ENCODE measurements at places on chromosomes 13 and 19.

GRCh38 chr13:36454987-36455386 lies 22.7 kb downstream of the CCNA1 start:
- H3K4me3 ChIP-seq, result no peak overlapping the region
- DNase-seq, result no peak
- H3K27me3 ChIP-seq, result no peaks in the 10 kb centered on the region
- no peak overlapping the region for H3K27ac ChIP-seq

DNA sequence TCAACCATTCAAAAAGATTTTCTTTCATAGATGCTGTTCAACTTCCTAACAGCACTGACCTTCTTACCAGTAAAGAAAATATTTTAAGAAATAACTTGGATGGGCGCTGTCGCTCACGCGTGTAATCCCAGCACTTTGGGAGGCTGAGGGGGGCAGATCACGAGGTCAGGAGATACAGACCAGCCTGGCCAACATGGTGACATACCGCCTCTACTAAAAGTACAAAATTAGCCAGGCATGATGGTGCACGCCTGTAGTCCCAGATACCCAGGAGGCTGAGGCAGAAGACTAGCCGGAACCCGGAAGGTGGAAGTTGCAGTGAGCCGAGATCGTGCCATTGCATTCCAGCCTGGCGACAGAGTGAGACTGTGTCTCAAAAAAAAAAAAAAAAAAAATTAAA lies 865.7 kb upstream of the SLC10A2 start:
- no peak overlapping the region for H3K4me3 ChIP-seq
- H3K36me3 ChIP-seq, result no peaks in the 10 kb centered on the region
- no peaks in the 10 kb centered on the region for H3K4me1 ChIP-seq
- no peak overlapping the region for H3K27ac ChIP-seq

DNA sequence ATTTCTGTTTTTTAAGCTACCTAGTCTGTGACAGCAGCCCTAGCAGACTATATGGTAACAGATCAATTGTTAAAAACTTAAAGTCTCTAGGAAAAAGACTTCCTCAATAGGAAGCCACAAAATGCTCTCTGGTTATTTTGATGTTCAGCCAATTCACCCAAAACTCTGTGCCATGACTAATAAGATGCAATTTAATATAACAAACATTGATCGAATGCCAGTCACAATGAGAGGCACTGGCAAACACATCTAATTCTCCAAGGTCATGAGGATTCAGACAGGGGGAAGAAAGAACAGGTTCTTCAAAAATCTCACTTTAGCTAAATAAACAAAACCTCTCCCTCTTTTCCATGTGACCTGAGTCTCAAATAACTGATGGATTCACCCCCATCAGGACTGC lies 107.5 kb downstream of the SUCLA2 start:
- no peaks in the 10 kb centered on the region for H3K36me3 ChIP-seq
- no peaks in the 10 kb centered on the region for H3K27me3 ChIP-seq
- H3K4me1 ChIP-seq, result no peaks in the 10 kb centered on the region
- H3K27ac ChIP-seq, result no peak overlapping the region
- H3K4me3 ChIP-seq, result no peak overlapping the region

DNA sequence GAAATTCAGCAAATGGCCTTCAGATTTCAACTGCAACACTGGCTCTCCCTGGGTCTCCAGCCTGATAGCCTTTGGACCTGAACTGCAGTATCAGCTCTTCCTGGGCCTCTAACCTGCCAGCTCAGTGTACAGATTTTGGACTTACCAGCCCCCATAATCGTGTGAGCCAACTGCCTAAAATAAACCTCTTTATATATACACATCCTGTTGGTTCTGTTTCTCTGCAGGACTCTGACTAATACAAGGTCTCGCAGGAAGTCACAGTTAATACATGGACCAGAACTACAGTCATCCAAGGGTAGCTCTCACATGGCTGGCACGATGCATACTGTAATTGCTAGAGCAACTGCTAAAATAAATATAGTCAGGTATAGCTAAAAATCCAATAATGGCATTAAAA lies 85.1 kb downstream of the KATNAL1 start:
- H3K36me3 ChIP-seq, result no peaks in the 10 kb centered on the region
- no peak overlapping the region for H3K27ac ChIP-seq
- H3K4me1 ChIP-seq, result no peaks in the 10 kb centered on the region
- no peak for DNase-seq
- no peaks in the 10 kb centered on the region for H3K27me3 ChIP-seq

DNA sequence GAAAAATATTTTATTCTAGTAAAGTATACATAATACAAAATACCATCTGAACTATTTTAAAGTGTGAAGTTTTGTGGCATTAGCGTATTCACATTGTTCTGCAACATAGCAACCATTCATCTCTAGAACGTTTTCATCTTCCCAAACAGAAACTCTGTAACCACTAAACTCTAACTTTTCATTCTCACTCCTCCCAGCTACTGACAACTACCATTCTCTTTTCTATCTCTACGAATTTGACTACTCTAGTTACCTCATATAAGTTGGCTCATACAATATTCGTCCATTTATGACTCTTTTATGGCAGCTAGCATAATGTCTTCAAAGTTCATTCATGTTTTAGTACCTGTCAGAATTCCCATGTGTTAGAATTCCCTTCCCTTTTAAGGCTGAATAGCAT lies 150.5 kb upstream of the MIR17HG start:
- no peaks in the 10 kb centered on the region for H3K36me3 ChIP-seq
- no peak overlapping the region for H3K27ac ChIP-seq
- H3K4me3 ChIP-seq, result no peak overlapping the region

- no peak for DNase-seq
- H3K27ac ChIP-seq, result peak overlapping the region; percentile 0
- H3K4me3 ChIP-seq, result no peak overlapping the region
- no peaks in the 10 kb centered on the region for H3K36me3 ChIP-seq
These were observed 117.8 kb downstream of the RAB20 start for GRCh38 chr13:110443622-110444225.

GRCh38 chr13:20969182-20969581 lies 66.6 kb upstream of the XPO4 start:
- H3K36me3 ChIP-seq, result no peaks in the 10 kb centered on the region
- no peak overlapping the region for H3K27ac ChIP-seq
- H3K4me3 ChIP-seq, result no peak overlapping the region
- DNase-seq, result no peak

- no peak overlapping the region for H3K4me3 ChIP-seq
- no peaks in the 10 kb centered on the region for H3K27me3 ChIP-seq
- H3K27ac ChIP-seq, result no peak overlapping the region
- no peaks in the 10 kb centered on the region for H3K36me3 ChIP-seq
- H3K4me1 ChIP-seq, result no peaks in the 10 kb centered on the region
- no peak for DNase-seq
These were observed 228.5 kb downstream of the RFC3 start for GRCh38 chr13:34046457-34046856.

DNA sequence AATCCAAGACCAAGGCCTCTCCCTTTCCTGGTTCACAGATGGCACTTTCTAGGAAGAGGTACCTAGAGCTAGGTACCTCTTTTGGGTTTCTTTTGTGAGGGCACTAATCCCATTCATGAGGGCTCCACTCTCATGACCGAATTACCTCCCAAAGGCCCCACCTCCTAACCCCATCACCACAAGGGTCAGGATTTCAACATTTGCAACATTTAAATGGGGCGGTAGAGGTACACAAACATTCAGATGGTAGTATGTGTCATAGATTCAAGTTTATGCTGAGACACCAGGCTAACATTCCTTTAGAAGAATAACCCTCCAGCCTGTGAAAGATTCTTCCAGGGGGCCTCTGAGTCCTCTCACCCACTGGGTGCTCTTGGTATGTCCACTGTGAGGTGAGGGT lies 116.3 kb downstream of the FOXO1 start:
- H3K36me3 ChIP-seq, result no peaks in the 10 kb centered on the region
- no peak overlapping the region for H3K4me3 ChIP-seq
- no peak overlapping the region for H3K27ac ChIP-seq

GRCh38 chr13:61255040-61255796 lies 160.4 kb downstream of the PCDH20 start:
- H3K27me3 ChIP-seq, result no peaks in the 10 kb centered on the region
- H3K36me3 ChIP-seq, result no peaks in the 10 kb centered on the region
- H3K27ac ChIP-seq, result no peak overlapping the region
- no peak for DNase-seq
- H3K4me3 ChIP-seq, result no peak overlapping the region
- no peaks in the 10 kb centered on the region for H3K4me1 ChIP-seq

DNA sequence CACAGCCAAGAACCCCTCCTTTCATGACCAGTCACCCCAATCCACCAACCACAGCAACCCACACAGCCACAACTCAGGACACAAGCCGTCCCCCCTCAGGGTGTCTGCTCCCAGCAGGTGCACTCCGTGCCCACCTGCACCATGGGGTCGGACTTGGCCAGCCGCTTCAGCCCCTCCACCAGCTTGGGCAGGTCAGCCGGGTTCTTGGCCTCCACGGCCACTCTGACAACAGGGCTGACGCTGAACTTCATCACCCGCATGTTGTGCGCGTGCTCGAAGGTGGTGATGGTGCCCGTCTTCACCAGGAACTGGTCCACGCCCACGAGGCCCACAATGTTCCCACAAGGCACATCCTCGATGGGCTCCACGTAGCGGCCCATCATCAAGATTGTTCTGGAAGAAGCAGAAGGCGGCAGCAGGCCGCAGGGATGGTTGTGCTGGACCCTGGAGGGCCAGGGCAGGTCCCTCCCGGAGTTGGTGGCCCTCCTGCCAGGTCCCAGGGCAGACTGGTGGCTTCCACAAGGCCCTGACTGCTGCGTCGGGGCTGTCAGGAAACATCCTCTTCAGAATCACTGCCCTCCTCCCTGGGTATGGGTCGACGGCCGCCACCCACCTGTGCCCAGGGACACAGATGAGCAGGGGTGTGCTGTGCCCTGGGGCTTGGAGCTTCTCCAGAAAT lies 5.5 kb downstream of the EEF2 start:
- H3K27ac ChIP-seq, result no peak overlapping the region
- no peaks in the 10 kb centered on the region for H3K36me3 ChIP-seq
- H3K4me1 ChIP-seq, result peaks cover 3% of the 10 kb centered on the region
- DNase-seq, result peak; percentile 30
- no peaks in the 10 kb centered on the region for H3K27me3 ChIP-seq
- no peak overlapping the region for H3K4me3 ChIP-seq

- no peak for DNase-seq
- no peaks in the 10 kb centered on the region for H3K27me3 ChIP-seq
- H3K27ac ChIP-seq, result no peak overlapping the region
- H3K4me3 ChIP-seq, result no peak overlapping the region
- H3K4me1 ChIP-seq, result peaks cover 5% of the 10 kb centered on the region
These were observed 119.5 kb downstream of the TM9SF2 start for GRCh38 chr13:99620806-99621205.

GRCh38 chr13:30154531-30154930 lies 152.8 kb downstream of the KATNAL1 start:
- H3K4me1 ChIP-seq, result no peaks in the 10 kb centered on the region
- no peak overlapping the region for H3K4me3 ChIP-seq
- no peaks in the 10 kb centered on the region for H3K27me3 ChIP-seq
- no peak for DNase-seq
- H3K36me3 ChIP-seq, result no peaks in the 10 kb centered on the region

DNA sequence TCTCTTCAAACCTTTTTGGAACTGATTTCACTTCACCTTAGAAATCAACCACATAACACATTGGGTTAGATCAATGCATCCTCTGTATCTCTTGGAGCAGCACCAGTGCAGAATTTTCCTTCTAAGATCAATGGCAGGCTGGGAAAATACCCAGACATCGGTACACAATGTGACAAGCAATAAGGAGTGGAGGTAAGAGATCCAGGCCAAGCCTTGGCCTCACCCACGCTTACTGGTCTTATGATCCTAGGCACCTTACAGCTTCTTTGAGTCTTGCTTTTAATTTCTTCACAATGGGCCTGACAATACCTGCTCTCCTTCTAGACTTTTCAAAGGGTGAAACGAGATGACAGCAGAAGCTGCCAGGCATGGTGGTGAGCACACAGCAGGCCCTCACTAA lies 232.0 kb downstream of the LACC1 start:
- H3K36me3 ChIP-seq, result no peaks in the 10 kb centered on the region
- no peak overlapping the region for H3K27ac ChIP-seq
- no peak overlapping the region for H3K4me3 ChIP-seq
- H3K27me3 ChIP-seq, result no peaks in the 10 kb centered on the region
- no peak for DNase-seq

DNA sequence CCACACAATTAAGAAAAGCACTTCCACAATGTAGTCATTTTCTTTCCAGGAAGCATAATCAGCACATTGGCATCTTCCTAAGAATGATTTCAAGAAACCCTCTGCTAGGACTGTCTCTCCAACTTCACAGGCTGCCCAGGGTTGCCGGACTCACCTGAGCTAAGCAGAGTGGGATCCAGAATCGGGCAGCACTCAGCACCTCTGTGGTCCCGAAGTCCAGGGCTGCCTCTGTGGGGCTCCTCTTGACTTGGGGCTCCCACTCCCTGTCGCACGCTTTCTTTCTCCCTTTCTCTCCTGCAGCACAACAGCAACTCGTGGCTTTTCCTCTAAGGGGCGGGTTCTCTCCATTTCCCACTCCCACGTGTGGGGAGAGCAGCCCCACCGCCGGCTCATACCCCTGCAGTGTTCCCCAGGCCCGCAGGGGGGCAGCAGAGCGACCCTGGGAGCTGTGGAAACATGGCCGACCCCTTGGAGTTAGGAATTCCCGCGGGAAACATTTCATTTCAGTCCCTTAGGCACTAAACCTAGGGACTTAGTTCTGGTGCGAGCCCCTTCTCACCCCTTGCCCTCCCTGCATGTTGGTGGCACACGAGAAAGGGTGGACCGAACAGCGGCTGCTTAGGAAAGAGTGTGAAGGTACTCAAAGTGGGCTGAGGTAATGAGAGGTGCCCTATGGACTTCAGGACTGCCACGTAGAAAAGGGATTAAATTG lies at the start of gene TMEM272:
Gene TMEM272 (minus strand): TSS at position 316 of the 712 bp plus-strand sequence. CDS start 6,647 bp downstream, outside the sequence.
- H3K36me3 ChIP-seq, result no peaks in the 10 kb centered on the region
- peak; percentile 33 for DNase-seq
- no peak within 1 kb of the TSS for H3K27ac ChIP-seq
- peaks cover 2% of the 10 kb centered on the region for H3K4me1 ChIP-seq

DNA sequence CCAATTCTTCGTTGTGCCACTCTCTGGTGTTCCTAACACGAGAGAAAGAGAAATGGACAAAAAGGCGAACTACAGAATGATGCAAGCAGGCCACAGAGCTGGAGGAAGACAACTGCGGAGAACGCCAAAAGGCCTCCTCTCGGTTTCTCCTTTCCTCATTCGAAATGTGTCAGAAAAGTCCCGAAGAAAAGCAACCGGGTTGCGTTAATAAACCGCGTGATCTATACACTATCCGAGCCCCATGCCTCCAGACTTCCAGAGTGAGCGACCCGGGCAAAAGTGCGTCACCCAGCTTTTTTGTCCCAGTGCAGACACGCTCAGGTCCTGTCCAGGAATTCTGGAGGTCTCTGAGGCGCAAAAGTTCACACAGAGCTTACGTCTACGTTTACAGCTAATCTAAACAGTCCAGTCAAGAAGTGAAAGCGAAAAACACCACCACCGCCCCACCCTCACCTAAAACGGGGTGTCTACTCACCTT lies 413 bp downstream of the N4BP2L2 start:
- no peak for DNase-seq
- H3K27ac ChIP-seq, result peak overlapping the region; percentile 80
- peak overlapping the region; percentile 84 for H3K4me3 ChIP-seq
- H3K27me3 ChIP-seq, result no peaks in the 10 kb centered on the region
- no peaks in the 10 kb centered on the region for H3K36me3 ChIP-seq
- H3K4me1 ChIP-seq, result peaks cover 8% of the 10 kb centered on the region
